ENCODE measurements at places on chromosomes 5 and 9.

- DNase-seq = no peak
Measured at GRCh38 chr9:130260816-130261765, 4.5 kb upstream of the HMCN2 start.

- no peak for DNase-seq
Measured at GRCh38 chr5:148748702-148749392, 77.6 kb upstream of the ADRB2 start.

DNA sequence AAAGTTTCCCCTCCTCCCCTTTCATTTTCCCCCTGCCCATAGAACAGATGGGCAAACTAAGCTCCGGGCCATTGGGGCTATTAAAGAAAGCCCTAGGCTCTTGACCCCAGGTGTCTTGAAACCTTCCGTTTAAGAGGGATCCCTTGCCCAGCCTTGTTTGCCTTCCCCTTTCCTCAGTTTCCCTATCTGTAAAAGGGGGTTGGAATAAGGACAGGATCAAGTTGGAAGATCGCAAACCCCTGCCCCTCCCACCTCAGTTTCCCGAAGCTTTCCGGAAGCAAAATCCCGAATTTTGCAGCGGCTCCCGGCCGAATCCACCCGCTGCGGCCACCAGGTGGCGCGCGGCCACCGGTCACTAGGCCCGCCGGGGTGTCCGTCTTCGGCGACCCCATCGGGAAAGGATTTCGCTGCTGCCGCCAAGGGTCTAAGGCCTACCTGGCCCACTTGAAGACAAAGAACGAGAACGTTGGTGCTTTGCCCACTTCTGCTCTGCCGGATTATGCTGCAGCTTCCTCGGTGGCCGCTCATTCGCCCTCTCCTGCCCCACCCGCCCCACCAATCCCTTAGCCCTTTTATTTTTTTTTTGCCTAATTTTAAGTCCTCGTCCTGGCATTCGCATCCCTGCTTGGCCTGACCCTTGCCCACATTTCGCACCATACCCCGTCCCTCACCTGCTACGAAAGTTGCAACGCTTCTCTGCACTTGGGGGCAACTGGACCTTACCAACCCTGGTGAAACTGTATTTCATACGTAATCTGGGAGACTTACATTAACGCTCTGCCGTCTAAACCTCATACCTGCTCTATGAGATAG is 962 bp upstream of the NR6A1 start:
- DNase-seq = no peak

GRCh38 chr9:105295986-105296385 is 51.5 kb downstream of the SLC44A1 start:
- DNase-seq = no peak

- DNase-seq = no peak
Measured at GRCh38 chr9:128102861-128103588, 24.5 kb downstream of the PTGES2 start.

DNA sequence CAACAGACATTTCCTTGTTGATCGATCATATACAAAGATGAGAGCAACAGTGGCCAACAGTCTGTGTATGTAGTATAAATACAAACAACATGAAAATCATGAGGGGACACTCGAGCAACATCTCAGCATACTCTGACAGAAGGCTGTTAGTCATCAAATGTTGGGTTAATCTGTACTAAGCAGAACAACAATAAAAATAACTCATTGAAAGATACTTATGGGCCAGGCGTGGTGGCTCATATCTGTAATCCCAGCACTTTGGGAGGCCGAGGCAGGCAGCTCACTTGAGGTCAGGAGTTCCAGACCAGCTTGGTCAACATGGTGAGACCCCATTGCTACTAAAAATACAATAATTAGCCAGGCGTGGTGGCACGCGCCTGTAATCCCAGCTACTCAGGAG is 67.3 kb downstream of the SCAI start:
- DNase-seq = no peak

DNA sequence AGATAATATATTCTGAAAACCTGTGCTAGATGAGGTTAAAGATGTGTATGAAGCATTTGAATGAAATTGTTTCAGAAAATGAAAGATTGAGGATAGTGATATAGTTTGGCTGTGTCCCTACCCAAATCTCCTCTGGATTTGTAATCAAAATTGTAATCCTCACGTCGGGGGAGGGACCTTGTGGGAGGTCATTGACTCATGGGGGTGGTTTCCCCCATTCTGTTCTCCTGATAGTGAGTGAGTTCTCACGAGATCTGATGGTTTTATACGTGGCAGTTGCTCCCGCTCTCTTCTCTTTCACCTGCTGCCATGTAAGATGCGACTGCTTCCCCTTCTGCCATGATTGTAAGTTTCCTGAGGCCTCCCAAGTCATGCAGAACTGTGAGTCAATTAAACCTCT is 2.0 kb upstream of the TEX48 start:
- no peak for DNase-seq

- peak; percentile 87 for DNase-seq
Measured at GRCh38 chr5:163504079-163504931, 1.1 kb upstream of the MAT2B start.

DNA sequence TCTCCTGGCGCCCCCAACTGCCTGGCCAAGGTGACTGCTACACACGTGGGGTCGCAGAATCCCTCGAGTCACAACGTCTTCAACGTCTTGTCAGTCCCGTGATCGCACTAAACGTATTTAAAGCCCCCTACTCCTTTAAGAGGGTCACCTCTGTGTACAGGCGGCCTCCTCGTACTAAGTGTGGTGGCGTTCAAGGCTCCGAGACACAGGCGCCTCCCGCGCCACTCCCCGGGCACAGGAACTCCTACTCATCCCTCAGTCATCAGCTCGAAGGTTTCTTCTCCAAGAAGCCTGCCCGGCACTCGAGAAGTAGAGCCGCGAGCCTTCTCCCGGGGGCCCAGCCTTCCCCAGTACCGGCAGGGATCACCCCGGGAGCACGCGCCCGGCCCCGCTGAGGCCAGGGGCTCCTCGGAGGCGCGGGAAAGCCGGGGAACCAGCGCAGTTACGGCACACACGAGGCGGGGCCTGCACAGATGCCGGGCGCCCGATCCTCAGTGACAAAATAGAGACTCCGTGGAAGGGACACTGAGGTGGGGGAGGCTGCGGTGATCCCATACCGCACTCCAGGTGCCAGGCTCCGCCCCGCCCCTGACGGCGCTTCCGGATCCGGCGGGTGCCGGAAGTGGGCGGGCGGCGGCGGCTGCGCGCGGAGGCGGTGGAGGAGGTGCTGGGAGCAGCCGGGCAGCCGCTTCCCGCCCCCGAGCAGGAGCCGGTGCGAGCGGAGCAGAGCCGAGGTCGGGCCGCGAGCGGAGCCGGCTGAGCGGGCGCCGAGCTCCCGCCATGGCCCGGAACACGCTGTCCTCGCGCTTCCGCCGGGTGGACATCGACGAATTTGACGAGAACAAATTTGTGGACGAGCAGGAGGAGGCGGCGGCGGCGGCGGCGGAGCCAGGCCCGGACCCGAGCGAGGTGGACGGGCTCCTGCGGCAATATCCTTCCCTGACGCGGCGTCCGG is 6.9 kb downstream of the ARPC5L start:
- peak; percentile 94 for DNase-seq

- no peak for DNase-seq
Measured at GRCh38 chr5:54725391-54726280, 208.1 kb downstream of the SNX18 start.

DNA sequence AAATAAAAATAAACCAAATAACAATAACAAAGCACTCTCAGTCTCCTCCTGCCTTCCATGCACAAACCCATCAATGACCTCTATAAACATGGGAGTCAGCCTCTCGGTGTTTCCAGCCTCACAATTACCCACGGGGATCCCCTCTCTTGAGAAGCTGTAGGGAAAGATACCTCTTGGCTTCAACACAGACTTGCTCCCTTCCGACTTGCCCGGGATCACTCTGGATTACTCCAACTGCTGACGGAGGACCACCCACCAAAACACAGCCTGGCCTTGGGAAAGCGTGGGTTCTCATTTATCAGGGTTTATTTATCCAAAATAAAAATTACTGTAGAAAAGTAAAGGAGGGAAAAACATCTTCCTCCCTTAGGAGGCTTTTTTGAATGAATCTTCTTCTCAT is 11.5 kb upstream of the NKX2-5 start:
- no peak for DNase-seq

GRCh38 chr5:163395792-163396191 is 41.6 kb upstream of the CCNG1 start:
- no peak for DNase-seq

- DNase-seq = no peak
Measured at GRCh38 chr5:96880444-96881164, 4.3 kb downstream of the ERAP2 start.

- DNase-seq = no peak
Measured at GRCh38 chr5:134997015-134997414, 29.3 kb downstream of the CATSPER3 start.

DNA sequence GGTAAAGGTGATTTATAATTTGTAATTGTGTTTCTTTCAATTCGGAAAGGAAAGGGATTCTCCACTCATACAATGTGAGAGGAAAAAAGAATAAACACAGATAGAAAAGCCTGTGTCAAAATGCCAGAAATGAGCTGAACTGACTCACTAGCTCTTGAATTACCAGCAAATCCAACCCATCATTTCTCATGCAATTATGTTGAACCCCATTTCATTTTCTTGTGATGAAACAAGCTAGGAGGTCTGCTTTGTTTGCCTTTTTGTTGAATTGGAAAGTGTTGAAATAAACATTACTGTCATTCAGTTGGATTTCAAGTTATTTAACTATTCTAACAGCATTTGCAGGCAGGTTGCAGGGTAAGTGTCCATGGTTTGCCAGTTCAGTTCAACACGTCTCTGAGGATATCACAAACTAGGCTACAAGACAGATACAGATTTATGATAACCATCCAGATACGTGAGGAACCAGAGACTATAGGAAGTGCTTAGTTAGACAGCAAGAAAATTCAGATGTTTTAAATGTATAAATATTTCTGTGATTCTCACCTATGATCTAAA is 547.2 kb downstream of the MAT2B start:
- DNase-seq = no peak

DNA sequence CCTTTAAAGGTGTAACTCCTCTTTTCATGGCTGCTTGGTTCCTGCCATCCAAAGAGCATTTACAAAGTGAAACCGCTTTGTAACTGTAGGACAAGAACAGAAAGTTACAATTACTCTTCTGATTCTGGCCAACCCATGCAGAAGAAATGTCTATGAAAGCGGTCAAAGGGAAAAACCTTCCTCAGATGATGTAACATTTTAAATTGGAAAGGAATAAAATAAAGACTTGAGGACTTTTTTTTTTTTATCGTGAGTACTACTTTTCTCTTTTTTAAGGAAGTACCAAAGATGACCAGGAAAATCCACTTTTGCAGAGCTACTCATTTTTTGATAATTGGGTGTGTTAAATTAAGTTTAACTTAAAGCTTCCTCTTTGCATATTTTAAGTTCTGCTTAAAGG is 13.0 kb upstream of the C9orf72 start:
- no peak for DNase-seq

- no peak for DNase-seq
Measured at GRCh38 chr5:128254789-128255188, 171.2 kb downstream of the SLC12A2 start.

DNA sequence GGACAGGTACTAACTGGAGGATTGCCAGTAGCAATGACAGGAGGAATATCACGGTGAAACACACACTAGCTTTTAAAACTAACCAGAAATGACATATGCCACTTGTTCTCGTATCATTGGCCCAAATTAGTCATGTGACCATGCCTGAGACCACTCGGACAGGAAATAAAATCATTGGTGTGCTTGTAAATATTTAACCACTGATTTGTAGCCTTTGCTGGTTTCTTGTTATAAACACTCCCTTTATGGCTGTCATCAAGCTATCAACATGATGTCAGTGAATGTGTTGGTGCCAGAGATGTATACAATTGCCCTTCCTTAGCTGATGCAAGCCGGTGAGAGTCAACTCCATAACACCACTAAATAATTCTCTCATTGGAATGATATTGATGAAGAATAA is 123.7 kb upstream of the ANKH start:
- DNase-seq = no peak

- no peak for DNase-seq
Measured at GRCh38 chr5:157546456-157547100, 29.0 kb downstream of the ADAM19 start.

GRCh38 chr9:4706971-4707622 is 27.7 kb downstream of the CDC37L1 start:
- DNase-seq = no peak

DNA sequence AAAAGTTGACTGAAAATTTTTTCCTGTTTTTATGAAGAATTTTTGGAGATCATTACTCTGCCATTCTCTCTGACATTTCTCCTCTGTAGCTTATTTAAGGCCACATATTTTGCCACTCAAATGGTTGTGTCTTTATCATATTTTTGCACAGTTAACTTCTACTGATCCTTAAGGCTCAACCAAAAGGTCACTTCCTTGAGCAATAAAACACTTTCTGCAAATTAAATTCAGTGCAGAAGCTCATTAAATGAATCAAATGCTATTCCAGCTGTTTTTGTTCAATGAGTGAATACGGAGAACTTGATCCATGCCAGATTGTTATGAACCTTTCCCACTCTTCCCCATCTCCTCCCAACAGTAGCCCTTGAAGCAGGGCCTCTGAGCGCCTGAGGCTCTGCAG is 93.8 kb upstream of the EPB41L4A start:
- DNase-seq = no peak

GRCh38 chr9:27367921-27368315 is 71.0 kb upstream of the EQTN start:
- no peak for DNase-seq

- DNase-seq = no peak
Measured at GRCh38 chr9:93234600-93234999, 50.7 kb downstream of the WNK2 start.

DNA sequence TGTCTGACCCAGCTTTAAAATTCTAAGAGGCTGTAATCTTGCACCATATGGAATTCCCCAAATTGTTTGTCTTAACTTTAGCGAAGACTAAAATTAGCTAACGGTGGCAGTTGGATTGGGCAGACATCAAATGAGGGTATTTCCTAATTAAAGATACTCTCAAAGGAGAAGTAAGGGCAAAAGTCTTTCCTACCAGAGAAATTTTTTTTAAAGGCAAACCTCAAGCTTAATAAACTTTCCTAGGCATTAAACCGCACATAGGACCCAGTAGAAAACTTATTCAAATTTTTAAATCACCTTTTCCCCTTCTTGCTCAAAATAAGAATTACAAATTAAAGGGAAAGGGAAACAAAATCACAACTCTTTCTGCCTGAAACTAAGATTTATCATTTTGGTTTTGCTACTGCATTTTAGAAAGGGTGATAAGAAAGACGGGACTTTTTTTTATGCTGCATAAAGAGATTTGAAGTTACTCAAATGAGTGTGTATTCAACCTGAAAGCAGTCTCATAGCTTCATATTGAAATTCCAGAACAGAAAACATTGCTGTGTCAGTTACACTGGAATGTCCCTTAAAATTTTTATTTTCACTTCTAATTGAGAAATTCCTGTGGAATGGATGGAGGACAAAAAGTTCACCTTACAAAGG is 189.1 kb upstream of the PTGER4 start:
- no peak for DNase-seq

GRCh38 chr5:58455066-58455465 is 4.8 kb downstream of the PLK2 start:
- no peak for DNase-seq
